ENCODE measurements at places on chromosomes 2 and 18. TPM values are rescaled to one million over a fixed set of nuclear protein-coding genes. Genes with fewer than 3 reads are reported as not detected.

- DNase-seq, result no peak
Measured at GRCh38 chr18:44370861-44371260, 309.8 kb upstream of the SETBP1 start.

The FSHR gene
- polyA plus RNA-seq, result not detected

DNA sequence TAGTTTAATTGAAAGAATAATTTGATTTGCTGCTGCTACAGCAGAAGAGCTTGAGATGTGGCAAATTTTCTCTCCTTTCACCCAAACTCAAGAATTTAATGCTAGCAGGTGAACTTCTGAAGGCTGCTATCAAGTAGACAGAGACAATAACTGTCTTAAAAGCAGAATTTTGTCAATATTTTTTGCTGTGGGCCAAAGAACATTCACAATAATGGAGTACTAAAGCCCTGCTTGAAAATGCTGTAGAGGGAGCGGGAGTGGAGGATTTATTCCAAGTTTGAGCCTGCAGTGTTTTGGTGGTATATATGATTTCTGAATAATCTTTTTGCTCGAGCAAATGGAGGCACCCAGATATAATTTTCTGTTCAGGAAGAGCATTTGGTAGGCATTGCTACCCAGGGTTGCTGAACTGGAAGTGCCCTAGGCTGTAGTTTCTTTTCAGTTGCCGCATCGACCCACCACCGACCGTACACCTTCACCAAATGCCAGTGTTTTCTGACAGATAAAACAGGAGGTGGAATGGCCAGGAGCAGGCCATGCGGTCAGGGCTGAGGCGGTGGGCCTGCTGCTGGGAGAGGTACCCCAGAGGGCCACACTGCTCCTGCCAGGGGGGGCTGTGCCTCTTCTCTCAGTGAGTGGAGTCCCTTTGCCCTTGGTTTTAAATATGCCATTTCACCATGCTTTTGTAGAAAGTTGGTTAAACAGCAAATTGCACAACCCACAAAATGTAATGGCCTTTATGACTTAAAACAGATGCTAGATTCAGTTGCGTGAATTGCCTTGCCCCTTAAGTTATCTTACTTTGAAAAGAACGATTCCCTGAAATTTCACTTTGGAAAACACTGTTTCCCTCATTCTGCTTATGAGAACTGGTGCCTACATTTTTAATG, 36.4 kb downstream of the TSHZ1 start:
- DNase-seq, result peak; percentile 87

GRCh38 chr2:98944775-98945174, 8.8 kb upstream of the CRACDL start:
- DNase-seq, result no peak

The REG3A gene
- polyA plus RNA-seq, result not detected

DNA sequence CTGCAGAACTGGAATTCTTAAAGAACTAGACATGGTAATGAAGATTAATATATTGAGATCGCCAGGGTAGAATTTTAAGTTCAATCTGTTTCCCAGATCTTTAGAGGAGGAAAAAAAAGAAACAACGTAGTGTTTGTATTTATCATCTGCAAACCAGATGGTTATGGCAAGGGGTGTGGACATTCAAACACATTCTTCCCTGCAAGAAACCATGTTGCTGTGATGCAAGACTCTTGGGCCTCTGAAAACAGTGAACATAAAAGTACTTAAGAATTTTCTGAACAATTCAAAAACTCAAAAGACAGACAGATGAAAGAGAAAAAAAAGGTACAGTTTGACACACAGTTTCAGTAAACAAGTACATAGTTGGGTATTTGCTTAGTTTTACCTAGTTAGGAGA, 35.6 kb downstream of the COL5A2 start:
- peak; percentile 78 for DNase-seq

DNA sequence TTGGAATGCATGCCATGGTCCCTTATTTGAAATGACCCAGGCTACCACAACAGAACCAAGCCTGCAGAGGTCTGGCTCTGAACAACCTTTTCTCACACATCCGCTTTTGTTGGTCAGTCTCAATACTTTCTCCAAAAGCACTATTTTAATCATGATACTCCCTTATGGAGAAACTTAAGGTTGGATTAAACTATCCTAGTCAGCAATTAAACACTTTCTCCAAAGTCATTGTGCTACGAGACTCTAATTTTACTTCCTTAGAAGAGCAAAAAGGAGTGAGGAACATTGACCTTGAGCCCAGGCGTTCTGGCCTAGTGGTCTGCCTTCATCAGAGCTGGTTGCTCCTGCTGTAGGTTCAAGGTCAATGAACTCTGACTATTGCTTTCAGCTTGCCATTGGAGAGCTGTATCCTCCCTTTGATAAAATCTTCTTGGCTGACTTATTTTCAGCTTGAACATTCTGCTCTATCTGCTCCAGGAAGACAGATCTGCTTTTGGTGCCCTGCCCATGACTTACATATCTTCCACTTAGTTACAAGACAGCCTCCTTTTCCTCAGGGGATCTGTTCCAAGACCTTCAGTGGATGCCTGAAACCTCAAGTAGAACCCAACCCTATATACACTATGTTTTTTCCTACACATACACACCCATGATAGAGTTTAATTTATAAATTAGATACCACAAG, 91.2 kb downstream of the NCKAP5 start:
- no peak for DNase-seq

DNA sequence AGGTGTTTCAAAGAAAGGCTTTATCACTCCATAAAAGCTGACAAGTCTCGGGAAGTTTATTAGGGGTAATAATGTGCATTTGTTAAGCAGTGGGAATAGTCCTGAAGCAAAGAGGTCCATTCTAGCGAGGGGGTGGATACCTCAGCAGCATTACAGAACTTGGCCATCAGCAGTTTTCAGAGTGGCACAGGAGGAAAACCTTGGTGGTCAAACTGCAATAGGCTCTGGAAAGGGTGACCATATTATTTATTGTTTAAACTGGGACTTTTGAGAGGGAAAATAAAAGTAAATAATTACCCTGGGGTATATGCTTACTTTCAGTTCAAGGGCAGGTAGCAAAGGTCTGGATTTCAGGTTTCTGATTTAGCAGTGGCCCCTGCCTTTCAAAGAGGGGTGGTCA, 115.5 kb upstream of the KLHL14 start:
- DNase-seq, result no peak

The SMIM21 gene
- not detected for polyA plus RNA-seq

DNA sequence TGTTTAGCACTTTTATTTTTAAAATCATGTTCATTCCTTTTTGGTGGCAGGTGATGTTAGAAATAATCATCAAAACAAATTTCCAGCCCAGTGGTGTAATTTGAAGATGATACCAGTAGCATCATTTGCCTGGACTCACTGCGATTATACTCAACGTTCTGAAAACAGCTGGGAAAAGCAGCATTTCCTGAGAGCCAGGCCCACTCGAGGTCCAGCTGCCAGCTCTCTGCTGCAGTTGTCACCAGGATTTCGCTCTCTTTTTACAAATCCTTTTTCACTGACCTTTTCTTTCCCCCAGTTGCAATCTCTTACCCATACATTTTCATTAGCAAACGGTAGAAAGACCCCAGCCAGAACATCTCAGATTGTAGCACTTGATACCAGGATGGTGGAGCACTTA, 110.6 kb upstream of the LYPD1 start:
- DNase-seq, result no peak

DNA sequence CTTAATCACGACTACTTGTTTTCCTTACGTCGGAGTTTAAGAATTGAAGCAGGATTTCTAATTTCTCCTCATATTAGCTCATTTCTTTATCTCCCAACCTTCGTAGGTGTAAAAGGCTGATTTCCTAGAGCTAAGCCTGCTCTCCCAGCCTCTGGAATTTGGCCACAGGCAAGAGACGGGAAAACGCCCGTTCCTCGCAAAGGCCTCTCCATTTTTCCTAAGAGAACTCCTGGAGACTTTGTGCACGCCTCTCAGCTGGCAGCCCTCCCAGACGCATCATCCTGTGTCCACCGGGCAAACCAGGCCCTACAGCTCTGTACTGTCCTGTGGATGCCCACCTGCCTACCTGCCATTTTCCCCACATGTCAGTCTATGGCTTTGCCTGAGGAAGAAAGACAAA, 106.3 kb downstream of the FTCDNL1 start:
- no peak for DNase-seq

- no peak for DNase-seq
Measured at GRCh38 chr2:168461942-168462331, 5.9 kb downstream of the CERS6 start.

GRCh38 chr18:48085781-48086487, 155.5 kb upstream of the SMAD2 start:
- DNase-seq, result no peak

- no peak for DNase-seq
Measured at GRCh38 chr2:216107760-216108159, 1.4 kb upstream of the XRCC5 start.

- no peak for DNase-seq
Measured at GRCh38 chr2:148987286-148987685, 51.2 kb upstream of the LYPD6B start.

DNA sequence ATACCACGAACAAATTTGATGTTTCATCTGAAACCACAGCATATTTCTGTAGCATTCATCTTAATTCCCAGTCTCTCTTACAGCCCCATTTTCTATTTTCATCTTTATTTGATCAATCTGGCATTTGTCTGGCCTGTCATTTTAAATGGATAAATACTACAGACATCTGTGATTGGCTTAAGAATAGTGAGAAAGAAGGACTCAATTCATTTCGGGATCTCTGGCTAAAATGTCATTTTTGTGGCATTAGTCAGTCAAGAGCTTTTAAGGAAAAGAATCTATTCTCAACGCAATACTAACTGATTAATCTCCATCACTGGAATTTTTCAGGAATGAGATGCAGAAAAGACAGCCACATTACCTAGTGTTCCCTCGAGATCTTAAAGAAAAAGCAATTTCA, 585.9 kb downstream of the IRS1 start:
- no peak for DNase-seq

The SLC30A3 gene
- polyA plus RNA-seq, result 0.11 TPM

DNA sequence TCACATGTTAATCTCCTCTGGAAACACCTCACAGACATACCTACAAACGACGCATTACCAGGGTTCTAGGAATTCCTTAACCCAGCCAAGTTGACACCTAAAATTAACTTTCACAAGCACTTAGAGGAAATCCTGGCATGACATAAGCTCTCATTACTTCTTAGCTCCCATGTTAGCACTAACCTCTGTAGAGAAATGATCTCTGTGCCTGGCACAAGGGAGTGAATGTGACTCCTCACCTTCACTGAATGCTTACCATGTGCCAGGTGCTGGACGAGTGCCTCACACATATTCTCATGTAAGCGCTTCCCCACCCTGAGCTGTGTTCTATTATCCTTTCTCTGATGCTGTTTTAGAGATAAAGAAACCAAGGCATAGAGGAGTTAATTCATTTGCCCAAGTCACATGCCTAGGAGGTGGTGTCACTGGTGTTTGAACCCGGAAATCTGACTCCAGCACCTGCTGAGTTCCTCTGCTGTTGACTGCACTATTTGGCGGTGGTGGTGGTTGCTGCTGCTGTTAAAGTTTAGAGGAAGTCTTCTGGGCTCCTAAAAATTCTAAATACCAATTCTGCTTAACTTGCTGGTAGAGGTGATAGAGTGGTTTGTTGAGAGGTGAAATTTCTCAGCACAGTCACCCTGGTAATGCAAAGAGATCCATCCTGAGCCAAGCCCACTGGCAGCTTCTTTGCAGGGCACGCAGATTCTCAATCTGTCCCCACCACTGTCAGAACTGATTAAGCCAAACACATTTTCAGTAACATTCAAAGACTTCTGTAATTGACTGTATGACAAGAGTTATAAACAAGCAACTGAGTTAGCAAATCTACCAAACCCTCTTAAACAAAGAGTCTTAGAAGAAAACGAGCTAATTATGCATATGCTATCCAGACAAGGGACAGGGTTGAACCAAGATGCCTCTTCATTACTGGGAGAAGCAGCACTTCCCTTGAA, 200.3 kb downstream of the CMPK2 start:
- no peak for DNase-seq

GRCh38 chr2:71473346-71474031, 20.1 kb downstream of the DYSF start:
- no peak for DNase-seq

The RFX8 gene
- 0.11 TPM for polyA plus RNA-seq

DNA sequence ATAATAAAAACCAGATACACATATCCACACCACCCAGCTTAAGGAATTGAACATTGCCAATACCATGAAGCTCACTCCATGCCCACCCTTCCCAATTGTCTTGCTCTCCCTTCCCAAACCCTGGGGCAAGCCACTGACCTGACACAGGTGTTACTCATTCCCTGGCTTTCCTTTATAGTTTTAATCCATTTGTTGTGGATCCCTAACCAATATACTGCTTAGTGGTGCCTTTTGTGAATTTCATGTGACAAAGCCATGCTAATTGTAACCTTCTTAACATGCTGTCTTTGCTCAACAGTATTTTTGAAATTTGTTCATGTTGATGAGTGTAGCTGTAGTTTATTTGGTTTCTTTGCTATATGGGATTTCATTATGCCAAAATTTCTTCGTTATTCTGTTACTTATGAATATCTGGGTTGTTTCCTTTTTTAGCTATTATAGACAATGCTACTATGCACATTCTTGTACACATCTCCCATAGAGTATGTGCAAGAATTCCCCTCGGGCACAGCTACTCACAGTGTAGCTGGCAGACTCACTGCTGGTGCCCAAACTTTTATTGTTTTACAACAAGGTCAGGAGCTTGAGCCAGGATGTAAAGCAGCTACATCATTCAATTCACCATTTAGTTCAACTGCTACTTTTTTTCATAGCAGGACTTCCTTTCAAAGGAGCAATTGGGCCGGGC, 90.8 kb upstream of the ATL2 start:
- DNase-seq, result no peak

The MBD1 gene
- 24.0 TPM for polyA plus RNA-seq

DNA sequence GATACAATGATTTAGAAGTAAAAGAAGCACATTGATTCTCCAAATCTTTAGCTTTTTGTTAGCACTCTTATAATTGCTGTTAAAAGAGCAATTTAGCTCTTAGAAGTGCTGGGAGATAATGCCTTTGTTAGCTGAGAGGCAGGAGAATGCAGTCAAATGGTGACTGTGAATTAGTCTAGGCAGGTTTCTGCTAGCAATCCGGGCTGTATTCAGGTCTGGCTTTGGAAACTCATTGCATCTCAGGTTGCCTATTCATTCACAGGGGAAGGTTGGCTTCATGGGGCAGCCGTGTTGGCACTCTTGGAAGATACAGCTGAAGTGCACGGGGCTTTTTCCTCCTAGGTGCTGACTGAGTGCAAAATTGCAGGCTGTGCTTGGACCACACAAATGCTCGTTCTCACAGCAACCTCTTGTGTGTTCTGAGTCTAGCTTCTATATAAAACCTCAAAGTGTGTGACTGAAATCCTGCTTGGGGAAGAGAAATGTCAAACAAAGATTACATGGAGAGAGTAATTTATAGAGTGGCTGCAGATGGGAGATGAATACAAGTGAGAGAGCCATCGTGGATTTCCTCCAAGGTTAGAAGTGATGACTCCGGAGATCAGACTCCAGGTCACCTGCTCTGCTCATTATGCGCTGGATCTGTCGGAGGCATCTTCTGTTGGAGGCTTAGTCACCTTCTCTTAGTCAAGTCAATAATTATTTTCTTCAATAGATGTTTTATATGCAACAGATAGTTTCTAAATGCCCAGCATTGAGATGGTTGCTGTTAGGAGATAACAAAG, 167.8 kb downstream of the PMAIP1 start:
- DNase-seq, result peak; percentile 29

GRCh38 chr2:220167956-220168355, 540.5 kb downstream of the SLC4A3 start:
- no peak for DNase-seq

All from lung (tissue), 17 donors.